Iris pigment epithelial cell (primary cell): ENCODE measurements at places on chromosomes 11 and 22.

- peak; percentile 77 for DNase-seq
Observed at GRCh38 chr11:96219981-96220623, 122.9 kb downstream of the MAML2 start.

GRCh38 chr11:86608251-86608799, 64.1 kb downstream of the ME3 start:
- peak; percentile 81 for DNase-seq

GRCh38 chr22:29306175-29306834, at the start of gene GAS2L1:
GAS2L1 (plus strand) TSS chr22:29306650; CDS start chr22:29308106, 1,456 bp downstream.
- peak; percentile 86 for DNase-seq

- peak; percentile 1 for DNase-seq
Observed at GRCh38 chr11:91730057-91730456, 494.6 kb upstream of the FAT3 start.

DNA sequence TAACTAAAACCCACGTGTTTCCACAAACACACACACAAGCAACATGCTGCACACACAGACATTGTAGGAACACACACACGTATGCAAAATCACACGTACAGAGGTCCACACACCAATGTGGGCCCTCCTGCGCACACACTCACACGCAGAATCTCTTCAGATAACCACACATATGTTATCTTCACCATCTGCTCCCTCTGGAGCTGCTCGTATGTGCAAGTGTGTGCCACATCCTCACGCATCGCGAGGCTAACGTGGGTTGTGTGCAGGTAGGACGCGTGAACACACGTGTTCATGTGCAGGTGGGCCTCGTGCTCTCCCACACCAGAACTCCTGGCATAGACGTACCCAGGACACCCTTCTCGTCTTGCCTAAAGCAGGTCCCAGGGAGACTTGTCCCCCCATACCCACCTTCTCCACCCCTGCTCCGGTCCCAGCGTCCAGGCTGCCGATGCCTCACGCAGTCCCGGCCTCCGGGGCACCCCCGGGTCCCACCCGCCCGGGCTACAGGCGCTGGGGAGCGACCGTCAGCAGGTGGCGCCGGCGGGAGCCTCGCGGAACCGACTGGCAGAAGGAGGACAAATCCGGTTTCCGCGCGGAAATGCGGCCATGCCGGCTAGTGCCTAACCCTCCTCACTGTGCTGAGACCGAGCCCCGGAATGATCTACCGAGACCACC, 10.3 kb upstream of the IGSF9B start:
- no peak for DNase-seq

GRCh38 chr11:75850787-75851186, 35.8 kb downstream of the UVRAG start:
- no peak for DNase-seq

DNA sequence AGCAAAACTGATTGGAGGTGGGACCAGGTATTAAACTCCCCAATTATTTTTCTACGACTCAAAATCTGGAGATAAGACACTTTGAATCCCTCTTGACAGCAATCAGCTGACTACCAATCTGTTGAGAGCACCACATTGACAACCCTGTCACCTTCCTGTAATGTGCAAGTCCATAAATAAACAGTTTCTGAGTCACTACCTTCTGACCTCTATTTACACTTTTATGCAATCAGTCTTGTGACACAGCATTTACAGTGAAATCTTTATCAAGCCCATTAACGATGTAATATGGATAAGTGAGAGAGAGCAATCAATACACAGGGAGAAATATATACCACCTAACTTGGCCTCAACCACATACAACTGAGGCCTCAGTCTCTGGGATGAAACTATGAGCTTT, 283.7 kb upstream of the ANO5 start:
- no peak for DNase-seq

DNA sequence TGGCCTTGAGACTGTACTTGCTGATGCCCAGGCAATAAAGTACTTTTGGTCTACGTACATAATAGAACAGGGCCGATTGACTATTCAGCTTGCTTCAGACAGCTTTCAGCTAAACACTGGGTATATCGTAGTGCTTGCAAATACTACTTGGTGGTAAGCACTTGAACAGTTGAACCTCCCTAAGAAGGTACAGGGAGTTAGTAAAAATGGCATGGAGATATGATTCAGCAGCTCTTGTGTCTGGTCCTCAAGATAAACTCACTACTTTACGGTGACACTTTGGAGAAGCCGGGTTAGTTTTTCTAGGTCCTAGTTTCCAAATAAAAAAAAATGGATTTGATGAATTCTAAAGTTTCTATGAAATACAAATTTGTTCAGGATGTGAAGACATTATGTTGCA, 7.3 kb downstream of the CCDC117 start:
- no peak for DNase-seq

GRCh38 chr11:115642660-115643059, 138.4 kb upstream of the CADM1 start:
- no peak for DNase-seq

- DNase-seq = no peak
Observed at GRCh38 chr11:3796801-3797328, 489 bp downstream of the NUP98 start.

GRCh38 chr11:69195824-69196782, 40.4 kb downstream of the SMIM38 start:
- no peak for DNase-seq

- no peak for DNase-seq
Observed at GRCh38 chr11:85806876-85807275, 4.1 kb downstream of the SYTL2 start.

DNA sequence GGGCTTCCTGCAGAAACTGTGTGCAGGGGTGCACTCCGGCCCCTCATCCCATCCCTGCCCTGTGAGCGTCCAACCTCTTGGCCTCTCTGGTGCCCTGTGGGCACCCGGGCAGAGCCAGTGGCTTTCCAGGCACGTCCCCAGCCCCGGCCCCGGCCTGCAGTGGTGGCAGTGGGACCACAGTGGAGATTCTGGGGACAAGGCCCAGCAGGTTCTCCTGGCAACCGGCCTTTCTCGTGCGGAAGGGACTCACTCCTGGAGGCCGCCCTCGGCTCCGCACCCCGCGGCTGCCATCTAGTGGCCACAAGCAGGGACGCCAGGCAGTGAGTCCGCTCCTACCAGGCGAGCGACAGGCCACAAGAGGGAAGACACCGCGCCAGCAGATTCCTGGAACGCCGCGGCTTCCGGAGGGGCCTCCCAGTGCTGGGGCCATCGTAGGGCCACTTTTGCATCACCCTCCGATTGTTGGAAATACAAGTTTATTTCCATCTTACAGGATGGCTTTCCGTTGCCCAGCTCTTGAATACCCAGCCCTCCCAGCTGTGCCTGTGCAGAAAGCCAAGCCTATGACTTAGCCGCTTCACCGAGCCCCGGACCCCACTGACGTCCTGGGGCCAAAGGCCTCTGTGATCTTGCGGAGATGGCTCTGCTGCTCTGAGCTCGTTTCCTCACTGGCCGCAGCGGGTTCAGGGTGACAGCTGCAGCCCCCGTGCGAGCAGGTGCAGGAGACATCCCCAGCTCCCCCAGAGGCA, 357.3 kb downstream of the CTTN start:
- DNase-seq = peak; percentile 51

GRCh38 chr11:86508604-86509587, 134.2 kb downstream of the CCDC81 start:
- DNase-seq = no peak

- DNase-seq = no peak
Observed at GRCh38 chr11:94740083-94741021, 27.8 kb upstream of the AMOTL1 start.

- DNase-seq = peak; percentile 30
Observed at GRCh38 chr11:109785714-109786113, 307.5 kb upstream of the ZC3H12C start.

DNA sequence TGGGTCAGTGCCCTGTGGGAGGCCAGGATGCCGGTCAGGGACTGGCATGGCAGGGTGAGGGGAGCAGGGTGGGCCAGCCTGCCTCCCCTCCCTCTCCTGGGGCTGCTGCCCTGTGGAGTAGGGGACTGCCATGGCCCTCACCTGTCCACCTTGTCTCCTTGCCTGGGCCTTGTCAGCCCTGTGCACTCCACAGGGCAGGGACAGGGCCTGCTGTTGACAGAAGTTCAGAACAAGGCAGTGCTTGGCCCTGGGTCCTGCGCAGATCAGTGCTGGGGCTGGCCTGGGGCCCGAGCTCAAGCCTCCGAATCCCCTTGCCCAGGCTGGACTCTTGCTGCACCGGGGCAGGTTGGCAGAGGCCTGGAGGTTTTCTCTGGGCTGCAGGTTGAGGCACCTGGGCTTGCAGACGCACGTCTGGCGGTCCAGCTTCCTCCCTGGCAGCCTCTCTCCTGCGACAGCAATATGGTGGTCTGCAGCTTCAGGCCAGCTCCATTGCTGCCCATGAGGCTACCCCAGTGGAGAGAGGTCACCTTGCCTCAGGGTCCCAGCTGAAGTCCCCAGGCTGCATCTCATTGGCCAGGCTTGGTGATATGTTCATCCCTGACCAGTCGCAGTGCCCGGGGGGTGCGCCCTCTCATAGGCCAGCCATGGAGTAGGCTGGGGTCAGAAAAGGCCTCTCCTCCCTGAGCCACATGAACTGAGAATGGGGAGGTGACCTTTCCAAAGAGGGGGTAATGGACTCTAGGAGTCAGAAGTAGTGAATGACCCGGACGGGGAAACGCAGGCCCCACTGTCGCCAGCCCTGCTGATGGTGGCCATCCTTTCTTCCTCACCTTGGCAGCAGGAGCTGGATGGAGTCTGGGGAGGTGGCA, 21.5 kb upstream of the CHKA start:
- no peak for DNase-seq

GRCh38 chr22:34534101-34534500, 531.9 kb upstream of the ISX start:
- DNase-seq = no peak

DNA sequence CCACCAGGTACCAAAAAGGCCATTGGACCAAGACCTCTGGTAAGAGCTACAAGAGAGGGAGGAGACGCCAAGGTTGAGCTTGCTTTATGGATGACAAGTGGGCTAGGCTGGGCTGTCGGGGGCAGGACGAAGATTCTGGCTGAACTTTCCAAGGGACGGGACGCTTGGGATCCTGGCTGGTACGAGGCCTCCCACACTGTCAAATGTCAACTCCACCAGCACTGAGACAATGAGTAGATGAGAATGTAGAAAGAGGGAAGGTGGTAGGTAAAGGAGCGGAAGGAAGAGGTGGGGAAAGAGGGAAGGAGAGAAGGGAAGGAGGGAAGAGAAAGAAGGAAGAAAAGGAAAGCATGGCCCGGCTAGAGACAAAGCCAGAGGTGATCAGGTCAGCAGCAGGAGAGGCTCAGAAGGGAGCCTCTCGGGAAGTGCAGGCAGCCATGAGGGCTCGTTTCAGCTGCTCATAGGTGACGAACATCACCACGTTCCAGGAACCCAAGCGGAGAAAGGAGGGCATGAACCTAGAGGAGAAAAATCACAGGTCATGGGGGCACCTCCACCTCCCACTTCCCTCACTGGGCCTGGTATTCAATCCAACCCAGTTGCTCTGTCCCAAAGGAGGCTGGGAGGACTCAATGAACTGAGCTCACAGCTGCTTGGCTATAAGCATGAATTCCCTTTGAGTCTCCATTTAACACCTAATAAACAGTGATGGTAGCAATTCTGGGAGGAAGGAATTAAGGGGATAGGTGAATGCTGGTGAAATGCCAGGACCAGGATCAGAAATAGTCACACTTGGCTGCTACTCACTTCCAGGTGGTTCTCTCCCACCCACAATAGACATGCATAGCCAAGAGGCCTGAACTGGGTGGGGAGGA, 7.8 kb downstream of the UCP2 start:
- DNase-seq = no peak

DNA sequence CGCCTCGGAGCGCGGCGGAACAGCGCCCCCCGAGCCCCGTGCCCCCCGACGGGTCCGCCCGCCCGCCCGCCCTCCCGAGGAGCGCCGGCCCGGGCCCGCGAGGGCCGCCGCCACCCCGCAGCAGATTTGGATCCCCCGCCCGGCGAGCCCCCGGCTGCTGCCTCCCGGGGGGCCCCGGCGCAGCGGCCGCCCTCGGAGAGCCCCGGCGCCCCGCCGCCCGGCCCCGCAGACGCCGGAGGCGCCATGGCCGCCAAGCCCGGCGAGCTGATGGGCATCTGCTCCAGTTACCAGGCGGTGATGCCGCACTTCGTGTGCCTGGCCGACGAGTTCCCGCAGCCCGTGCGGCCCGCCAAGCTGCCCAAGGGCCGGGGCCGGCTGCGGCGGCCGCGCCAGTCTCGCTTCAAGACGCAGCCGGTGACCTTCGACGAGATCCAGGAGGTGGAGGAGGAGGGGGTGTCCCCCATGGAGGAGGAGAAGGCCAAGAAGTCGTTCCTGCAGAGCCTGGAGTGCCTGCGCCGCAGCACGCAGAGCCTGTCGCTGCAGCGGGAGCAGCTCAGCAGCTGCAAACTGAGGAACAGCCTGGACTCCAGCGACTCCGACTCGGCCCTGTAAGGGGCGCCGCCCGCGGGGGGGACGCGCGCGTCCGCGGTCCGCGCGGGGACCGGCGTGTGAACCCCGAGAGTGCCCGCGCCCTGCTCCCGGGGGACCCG, 380 bp downstream of the C11orf96 start:
- peak; percentile 59 for DNase-seq

DNA sequence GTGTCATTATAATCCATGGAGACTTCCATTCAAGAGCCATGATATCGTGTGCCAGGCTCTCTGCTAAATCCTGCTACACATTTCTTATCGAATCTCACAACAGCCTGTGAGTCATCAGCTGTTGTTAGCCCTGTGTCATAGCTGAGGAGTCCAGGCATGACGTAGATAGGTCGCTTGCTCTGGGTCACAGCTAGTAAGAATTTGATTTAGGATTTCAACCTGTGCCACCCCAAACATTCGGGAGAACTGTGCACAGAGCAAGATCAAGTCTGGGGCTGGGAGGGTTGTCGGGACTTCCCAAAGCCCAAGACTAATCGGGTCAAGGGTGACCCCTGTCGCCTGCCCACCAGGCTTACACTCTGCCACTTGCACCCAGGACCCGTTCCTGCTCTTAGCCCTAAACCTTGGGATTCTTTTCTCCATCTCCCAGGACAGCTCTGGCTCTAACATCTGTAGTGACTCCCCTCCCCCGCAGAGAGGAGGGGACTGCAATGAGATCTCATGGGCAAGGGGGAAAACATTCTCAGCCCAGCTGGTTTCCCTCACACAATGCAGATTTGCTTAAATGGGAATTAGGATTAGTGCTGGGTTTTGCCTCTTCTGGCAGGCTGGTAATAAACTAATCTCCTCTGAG, 34.3 kb downstream of the TSPAN18 start:
- DNase-seq = peak; percentile 90

DNA sequence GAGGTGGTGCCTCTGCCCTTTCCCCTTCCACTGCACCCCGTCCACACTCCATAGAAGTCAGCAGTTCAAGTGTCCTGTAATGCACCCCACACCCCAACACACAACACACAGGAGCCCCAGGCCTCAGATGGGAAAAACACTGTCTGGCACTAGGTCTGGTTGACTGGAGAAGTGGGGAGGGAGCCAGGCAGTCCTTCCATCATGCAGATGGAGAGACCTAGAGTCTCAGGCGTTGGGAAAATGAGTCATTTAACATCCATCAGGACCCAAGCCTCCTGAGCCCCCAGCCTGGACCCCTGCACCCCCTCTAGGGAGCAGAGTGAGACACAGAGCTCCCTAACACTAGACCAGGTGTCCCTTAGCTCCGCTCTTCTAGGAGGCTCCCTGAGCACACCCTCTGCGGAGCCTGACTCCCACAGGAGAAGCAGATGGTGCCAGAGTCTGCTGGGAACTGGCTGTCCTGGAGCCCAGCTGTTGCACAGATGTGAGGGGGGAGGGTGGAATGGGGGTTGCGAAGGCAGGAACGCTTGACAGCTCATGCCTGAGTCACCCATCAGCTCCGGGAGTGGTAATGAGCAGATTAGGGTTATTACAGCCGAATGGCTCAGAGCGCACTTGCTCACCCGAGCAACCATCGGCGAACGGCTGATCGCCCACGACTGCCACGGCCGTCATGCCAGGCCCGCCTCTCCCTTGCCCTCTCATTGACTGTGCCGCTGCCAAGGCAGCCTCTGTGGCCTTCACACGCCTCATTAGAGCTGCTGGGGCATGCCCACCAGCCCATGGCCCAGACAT, 22.1 kb upstream of the SYT7 start:
- DNase-seq = peak; percentile 76
